Left renal cortex interstitium (tissue), 4 donors: ENCODE measurements at places on chromosomes 7 and 10. TPM values are rescaled to one million over a fixed set of nuclear protein-coding genes. Genes with fewer than 3 reads are reported as not detected.

DNA sequence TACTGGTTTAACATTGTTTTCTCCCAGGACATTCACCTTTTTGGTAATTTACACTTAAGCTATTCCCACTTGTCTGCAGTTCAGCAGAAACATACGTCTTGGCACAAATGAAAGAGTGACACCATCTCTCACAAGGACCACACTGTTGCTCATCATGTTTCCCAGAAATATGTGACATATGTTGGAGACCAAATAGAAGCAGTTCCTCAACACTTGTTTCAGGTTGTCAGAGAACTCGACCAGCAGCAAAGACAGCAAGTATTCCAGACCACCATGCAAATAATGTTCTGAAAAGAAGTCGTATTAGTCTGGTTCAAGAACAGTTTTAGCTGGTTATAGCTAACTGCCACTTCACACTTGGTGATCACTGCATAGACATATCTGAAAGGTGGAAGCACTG, 81.3 kb upstream of the KLF6 start:
- no peak for DNase-seq

DNA sequence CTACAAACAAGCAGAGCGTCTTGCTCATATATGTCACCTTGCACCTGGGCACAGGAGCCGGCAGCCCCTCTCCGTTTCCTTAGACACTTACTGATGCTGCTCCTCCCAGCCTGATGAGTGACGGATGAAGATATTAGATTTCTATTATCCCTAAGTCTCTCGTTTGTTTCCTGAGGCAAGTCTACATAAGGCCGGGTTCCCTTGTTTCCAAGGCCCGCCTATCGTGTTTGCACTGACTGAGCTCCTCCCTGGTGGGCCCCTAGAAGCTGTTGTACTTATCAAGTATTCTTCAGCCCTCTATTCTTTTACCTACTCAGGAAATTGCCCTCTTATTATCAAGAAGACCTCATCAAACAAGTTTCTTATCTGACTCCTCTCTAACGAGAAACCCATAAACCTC, 18.5 kb downstream of the SH3PXD2A start:
- no peak for DNase-seq

DNA sequence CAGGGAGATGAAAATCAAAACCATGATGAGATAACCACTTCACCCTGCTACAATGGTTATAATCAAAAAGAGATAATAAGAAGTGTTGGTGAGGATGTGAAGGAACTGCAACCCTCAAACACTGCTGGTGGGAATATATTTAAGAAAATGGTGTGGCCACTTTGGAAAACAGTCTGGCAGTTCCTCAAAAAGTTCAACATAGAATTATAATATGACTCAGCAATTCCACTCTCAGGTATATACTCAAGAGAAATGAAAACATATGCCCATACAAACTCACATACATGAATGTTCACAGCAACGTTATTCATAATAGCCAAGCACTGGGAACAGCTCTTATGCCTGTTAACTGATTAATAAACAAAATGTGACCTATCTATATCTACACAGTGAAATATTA, 104.8 kb downstream of the SLC25A13 start:
- no peak for DNase-seq

DNA sequence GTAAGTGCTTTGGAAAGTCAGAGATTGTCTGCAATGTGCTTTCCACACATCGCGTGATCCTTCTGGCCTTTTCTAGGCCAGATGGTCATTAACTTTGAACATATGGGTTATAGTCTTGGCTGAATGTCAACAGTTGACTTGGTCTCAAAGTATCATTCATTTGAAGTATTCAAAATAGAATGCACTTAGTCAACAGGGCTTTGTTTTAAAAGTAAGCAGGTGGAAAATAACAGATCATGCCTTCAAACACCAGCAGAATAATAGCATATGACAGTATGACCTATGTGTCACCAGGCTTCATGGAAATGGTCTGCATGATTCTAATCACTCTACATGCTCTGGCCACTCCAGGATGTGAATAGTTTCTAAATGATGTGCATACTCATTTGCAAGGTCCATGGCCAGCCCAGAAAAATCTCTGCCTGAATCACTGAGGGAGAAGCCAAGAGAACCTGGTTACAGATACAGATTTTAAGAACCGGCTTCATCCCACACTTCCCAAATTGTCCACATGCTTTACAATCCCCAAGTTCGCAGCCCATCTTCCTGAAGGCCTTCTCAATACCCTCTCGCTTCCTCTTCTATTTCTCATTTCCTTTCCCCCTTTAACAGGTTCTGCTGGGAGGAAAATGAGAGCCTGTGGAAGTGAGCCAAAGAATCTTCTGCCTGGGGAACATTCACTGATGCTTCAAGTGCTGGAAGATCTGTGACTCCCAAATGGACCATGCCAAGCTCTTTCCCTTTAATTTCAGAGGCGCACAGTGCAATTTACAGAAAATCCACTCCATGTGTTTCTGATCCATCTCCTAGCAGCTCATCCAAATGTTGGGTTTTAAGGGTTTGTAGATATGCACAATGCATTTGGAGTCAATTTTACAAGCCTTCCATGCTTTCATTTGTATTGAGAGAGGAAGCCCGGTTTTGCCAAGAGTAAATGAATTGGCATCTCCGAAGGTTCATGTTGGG, 122.8 kb upstream of the GDF10 start:
- no peak for DNase-seq

Gene TSPAN33
- polyA plus RNA-seq: 74.3 TPM

Gene CPXM2
- polyA plus RNA-seq: 6.3 TPM

Gene SPDYE3
- 6.9 TPM for polyA plus RNA-seq
